ENCODE measurements at places on chromosomes 5 and 9. TPM values are rescaled to one million over a fixed set of nuclear protein-coding genes. Genes with fewer than 3 reads are reported as not detected.

The DAB2IP gene
- 15.9 TPM for total RNA-seq

The PRLR gene
- 0.29 TPM for total RNA-seq

GRCh38 chr5:172939611-172940267 lies 19.5 kb upstream of the RPL26L1 start:
- no peak for DNase-seq

DNA sequence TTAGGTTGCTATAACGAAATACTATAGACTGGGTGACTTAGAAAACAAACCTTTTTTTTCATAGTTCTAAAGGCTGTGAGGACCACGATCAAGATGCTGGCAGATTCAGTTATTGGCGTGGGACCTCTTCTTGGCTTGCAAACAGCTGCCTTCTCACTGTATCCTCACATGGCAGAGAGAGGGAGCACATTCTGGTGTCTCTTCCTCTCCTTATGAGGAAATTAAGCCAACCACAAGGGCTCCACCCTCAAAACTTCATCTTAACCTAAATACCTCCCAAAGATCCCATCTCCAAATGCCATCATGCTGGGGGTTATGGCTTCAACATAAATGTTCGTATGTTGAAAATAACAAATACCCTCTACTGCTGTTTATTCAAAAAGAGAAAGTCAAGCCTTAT lies 197.1 kb downstream of the CEMIP2 start:
- no peak for DNase-seq

- DNase-seq = no peak
Observed at GRCh38 chr5:107523029-107523680, 147.6 kb downstream of the EFNA5 start.

GRCh38 chr5:14777187-14777586 lies 94.4 kb downstream of the ANKH start:
- DNase-seq = no peak

The SPAG8 gene
- total RNA-seq = 0.65 TPM

GRCh38 chr5:55143624-55144023 lies 16.3 kb upstream of the GPX8 start:
- DNase-seq = no peak

GRCh38 chr5:34682926-34683623 lies 26.9 kb downstream of the RAI14 start:
- DNase-seq = peak; percentile 74

- DNase-seq = no peak
Observed at GRCh38 chr9:120913647-120914264, 12.8 kb downstream of the TRAF1 start.

DNA sequence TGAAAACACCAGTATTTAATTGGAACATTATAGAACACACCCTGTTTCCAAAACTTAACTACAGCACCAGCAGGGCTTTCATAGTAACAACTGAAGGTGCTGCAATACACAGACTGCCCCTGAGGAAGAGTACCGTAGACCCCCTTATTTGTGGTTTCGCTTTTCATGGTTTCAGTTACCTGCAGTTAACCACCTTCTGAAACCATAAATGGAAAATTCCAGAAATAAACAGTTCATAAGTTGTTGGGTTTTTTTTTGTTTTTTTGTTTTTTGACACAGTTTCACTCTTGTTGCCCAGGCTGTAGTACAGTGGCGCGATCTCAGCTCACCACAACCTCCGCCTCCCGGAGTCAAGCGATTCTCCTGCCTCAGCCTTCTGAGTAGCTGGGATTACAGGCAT lies 9.5 kb upstream of the GLDC start:
- no peak for DNase-seq

DNA sequence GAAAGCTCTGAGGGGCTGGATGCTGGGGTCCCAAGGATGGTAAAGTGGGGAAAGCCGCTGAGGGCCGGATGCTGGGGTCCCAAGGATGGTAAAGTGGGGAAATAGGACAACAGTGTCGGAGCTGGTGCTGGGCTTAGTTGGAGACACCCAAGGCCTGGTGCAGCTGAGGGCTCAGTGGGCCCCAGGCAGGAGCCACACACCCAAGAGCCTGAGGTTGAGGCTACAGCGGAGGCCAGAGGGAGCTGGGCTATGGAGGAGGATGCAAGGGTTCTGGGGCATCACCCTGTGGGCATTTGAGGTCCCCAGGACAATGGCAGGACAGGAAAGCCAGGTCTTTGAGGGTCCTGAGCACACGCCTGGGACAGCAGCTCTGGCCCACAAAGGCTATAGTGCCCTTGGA lies 19.1 kb upstream of the SLC9A3 start:
- DNase-seq = no peak

GRCh38 chr5:4639946-4640345 lies 500.2 kb upstream of the ADAMTS16 start:
- DNase-seq = peak; percentile 29

The FGFR4 gene
- total RNA-seq = 0.57 TPM

DNA sequence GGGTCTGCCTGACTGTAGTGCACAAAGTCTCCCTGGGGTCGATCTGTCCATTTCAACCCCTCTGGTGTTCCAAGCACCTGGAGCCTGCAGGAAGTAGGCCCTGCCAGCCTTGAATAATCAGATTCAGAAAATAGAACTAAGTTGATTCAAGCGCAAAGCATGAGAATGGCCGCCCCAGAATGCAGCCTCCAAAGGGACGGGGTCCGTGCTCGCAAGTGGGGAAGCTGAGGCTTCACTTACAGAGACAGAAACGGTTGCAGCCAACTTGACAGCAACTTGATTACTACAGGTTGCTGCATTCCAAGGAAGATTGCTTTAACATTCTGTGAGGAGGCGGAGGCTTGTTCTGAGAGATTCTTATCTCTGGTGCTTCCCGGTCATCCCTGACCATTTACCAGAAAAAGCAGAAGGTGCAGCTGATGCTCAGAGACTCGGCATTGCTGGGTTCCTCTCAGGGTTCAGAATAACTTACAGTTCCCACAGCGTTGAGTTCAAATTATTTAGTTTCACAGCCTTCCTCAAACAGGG lies 14.9 kb upstream of the LRRC14B start:
- no peak for DNase-seq

All from Daoy (cell line).